ENCODE measurements at places on chromosomes 6 and 20.

- DNase-seq: no peak
Measured at GRCh38 chr20:36579996-36580545, 6.7 kb downstream of the TGIF2 start.

- DNase-seq: no peak
Measured at GRCh38 chr6:143399176-143399575, 51.3 kb downstream of the ADAT2 start.

DNA sequence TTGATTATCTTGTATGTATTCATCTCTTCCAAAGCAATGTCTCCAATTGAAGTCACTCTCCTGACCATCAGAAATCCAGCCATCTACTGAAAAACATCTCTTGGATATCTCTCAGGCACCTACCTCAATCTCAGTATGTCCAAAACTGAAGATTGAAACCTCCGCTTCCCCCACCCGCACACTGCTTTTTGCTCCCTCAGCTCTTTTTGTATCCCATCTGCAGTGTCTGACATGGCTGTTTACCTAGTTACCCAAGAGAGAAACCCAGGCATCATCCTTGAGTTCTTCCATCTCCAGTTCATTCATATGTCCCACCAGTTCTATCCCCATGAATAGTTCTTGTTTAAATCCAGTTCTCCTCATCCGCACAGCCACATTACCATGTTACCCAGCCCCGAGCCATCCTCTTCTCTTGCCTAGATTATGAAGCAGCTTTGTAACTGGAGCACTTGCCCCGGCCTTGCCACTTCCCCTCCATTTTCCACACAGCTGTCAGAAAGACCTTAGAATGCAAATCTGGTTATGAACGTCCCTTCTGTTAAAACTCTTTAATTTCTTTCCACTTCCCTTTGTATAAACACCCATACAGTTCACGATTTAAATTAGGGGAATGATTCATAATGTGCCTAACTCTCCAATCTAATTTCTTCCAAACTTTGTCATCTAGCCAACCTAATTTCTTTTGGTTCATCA is 40.5 kb upstream of the GCLC start:
- DNase-seq: no peak

DNA sequence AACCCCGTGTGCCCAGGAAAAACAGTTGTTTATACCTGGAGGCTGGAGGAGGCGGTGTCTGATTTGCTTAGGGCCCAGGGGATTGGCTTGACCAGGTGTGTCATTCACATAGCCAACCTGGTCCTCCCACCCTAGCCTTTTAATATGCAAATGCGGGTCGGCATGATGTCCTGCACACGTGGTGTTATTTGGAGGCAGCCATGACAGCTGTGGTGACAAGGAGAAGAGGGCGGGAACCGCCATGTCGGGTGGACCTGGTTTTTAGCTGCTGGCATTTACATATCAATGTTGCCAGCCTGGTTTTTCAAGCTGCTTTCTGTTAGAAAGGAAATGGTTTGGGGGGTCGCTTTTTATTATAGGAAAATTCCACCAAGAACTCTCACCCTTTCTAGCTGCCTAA is 291.4 kb upstream of the QKI start:
- DNase-seq: no peak

- DNase-seq: no peak
Measured at GRCh38 chr6:128597956-128598355, 77.6 kb upstream of the PTPRK start.

GRCh38 chr20:60960500-60960899 is 291.6 kb upstream of the CDH4 start:
- no peak for DNase-seq

- DNase-seq: no peak
Measured at GRCh38 chr6:37435373-37435772, 2.4 kb downstream of the CMTR1 start.

DNA sequence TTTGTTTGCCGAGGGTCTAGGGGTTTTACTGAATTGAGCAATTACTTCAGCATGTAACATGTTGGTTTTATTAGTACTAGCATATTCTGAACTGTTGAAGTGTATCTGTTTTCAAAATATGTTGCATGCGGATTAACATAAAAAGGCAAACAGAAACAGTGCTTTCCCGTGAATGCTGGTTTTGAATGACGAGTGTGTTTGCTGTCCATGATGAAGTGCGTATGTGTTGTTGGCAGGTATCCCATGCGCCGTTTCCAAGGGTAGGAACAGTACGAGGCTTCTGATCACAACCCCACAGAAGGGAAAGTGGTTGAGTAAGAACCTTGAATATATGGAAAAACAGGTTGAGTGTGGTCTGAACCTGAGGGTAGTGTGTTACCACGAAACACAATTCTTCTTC is 232.9 kb downstream of the SAMD5 start:
- no peak for DNase-seq

- DNase-seq: no peak
Measured at GRCh38 chr6:4606821-4607704, 169.1 kb upstream of the CDYL start.

DNA sequence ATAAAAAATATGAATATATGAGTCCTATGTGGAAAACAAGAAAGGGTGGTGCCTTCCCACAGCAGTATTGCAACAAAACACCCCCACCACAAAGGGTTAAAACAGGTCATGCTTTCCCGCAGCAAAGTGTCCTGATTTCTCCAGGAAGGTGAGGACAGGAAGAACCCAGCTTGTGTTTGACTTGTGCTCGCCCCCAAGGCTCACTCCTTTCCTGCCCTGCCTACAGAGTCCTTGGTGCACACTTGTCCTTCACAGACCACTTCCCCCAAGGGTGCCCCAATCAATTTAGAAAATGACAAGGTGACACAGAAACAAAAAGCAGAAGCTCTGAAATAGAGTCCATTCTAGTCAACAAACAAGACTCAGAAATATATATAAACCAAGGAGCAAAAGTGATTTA is 237.4 kb downstream of the PTPRK start:
- DNase-seq: no peak

DNA sequence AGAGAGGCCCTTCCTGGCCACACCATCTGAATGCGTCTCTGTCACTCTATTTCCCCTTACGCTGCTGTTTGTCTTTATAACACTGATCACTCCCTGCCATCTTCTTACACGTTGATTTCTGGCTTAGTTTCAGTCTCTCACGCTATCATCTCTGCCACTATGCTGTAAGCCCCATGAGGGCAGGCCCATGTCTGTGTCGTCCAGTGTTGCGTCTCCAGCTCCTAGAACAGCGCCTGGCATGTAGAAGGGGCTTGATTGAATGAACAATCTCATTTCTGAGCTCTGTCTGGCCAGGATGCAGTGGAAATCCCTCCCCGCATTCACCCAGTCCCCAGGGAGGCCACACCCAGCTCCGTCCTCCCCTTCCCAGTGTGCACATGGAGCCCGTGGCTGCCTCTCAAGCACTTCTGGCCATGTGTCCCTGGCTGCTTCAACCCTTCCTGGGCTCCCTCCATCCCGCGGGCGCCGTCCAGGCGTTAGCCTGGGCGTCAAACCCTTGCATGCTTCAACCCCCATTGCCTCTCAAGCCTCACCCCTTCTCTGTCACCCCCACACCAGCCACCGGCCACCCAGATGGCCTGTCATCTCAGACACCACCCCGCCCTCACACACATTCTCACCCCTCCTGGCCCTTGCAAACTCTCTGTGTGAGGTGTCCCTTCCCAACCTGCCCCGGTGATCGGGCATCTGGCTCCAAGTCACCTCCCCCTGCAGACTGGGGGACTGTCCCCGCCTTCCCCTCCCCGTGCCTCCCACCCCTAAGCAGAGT is 71.1 kb downstream of the SRC start:
- DNase-seq: no peak

GRCh38 chr6:136236466-136237293 is 13.4 kb downstream of the MTFR2 start:
- DNase-seq: no peak

- DNase-seq: peak; percentile 60
Measured at GRCh38 chr6:125314009-125314581, 12.3 kb upstream of the HDDC2 start.

GRCh38 chr6:52482903-52483670 is 62.9 kb downstream of the EFHC1 start:
- DNase-seq: no peak

DNA sequence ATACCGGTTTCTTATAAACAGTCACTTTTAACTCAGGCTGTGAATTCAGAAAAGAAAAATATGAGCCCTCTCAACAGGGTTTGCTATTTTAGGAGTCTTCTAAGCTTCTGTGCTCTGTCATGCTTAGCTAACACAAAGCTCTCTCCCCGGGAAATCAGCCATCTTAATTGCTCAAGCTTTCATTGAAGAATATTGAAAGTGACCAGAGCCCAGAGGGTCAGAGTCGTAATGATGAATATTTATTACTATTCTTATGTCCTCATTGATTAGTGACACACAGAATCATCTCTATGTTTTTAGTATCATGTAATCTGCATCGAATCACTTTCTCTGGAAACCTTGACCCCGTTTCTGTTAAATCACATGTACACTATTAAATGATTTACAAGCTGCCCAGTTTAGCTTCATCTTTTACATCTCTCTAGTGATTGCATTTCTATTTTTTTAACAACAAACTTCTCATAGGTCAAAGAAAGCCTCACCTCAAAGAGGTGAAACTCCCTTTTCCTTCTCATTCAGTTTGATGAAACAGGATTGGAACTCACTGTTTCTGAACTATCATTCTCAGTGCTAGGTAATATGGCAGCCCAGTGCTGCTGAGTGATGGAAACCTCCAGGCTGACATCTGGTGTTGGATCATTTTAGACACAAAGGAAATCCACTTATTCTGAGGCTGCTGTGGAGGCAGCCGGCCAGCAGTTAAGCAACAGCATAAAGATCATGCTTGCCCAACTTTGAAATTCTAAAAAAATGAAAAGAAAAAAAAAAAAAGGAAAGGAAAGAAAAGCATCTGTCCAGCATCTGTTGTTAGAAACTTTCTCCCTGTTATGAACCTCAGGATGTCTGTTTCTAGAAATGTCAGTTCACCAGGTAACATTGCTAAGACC is 96.3 kb downstream of the RFPL4B start:
- DNase-seq: peak; percentile 43

DNA sequence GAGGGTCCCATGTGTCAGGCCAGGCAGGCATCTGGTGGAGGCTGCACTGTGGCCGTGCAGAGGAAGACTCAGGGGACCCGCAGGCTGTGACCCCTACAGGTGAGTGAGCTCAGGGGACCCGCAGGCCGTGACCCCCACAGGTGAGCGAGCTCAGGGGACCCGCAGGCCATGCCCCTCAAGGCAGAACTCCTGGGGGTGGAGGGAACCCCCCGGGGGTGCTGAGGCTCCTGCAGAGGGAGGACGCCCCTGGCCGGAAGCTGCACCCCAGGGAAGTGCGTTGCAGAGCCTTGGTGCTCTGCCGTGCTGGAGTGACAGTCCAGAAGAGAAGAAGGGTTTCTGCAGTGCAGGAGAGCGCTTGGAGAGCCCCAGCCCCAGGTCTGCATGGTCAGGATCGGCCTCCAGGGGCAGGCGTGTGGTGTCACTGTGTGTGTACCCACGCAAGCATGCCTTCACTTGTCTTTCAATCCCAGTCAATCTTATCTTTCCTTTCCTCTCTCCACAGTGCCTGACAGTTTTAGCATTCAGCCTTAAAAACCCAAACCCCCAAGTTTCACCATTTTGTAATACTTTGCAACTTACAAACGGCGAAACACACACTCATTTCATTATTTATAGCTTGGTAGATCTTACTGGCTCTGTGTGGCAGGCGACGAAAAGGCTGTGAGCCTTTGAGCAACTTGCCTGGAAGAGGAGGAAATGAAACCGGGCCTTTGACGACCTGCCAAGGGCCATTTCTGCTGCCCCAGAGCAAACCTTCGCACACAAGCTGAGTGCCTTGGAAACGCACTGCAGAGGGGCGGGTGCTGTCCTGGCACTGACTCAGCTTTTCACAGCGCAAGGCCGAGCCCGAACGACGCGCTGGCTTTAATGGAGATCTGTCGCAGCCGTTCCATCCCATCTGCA is 101.4 kb upstream of the AGPAT4 start:
- DNase-seq: no peak

DNA sequence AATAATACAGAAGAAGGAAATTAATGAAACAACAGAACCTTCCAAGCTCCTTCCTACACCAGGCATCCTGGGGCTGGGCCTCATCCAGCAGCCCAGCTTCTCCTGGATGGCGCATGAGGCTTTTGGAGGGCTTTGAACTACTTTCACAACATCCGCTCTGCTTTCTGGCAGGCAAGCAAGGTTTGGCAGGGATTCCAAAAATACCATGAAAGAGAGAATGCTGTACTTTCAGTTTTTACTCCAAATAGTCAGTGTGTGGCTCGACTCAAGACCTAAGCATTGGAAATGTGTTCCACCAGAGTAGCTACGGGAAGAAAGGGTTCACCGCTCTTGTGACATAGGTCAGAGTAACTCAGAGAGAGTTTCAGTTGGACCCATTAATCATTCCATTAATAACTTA is 125.4 kb downstream of the OPRM1 start:
- no peak for DNase-seq

- no peak for DNase-seq
Measured at GRCh38 chr6:106749609-106750008, 120.2 kb downstream of the QRSL1 start.

DNA sequence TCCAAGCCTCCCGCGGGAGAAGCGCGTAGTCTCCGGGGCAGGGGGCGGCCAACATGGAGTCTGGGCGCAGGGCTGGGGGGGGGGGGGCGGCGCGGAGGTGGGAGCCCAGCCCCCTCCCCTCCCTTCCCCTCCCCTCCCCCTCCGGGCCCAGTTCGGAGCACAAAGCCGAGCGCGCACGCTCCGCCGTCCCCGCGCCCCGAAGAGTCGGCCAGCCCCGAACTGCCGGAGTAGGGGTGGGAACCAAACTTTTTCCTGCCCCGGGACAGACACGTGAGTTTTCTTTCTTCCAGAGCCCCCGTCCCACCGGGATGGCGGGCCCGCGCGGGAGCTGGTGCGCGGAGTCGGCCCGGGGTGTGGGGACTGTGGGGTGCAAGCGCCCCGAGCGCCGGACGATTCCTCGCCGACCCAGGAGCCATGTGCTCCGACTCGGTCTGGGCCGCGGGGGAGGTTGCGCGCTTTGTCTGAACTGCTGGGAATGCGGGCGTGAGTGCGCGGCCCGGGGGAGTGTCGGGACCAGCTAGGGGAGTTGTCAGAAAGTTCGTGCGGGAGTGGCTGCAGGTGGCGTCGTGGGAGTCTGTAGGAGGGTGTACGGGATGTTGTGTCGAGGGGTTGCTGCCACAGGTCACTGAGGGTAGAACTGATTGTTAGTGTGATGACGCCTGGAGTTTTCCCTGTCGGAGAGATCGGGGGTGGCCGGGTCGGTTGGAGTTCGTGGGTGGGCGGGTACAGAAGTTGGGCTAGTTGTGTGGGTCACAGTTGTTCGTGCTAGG is 1.2 kb downstream of the TGIF2 start:
- peak; percentile 26 for DNase-seq

- DNase-seq: no peak
Measured at GRCh38 chr20:19835533-19836222, 77.6 kb downstream of the RIN2 start.

DNA sequence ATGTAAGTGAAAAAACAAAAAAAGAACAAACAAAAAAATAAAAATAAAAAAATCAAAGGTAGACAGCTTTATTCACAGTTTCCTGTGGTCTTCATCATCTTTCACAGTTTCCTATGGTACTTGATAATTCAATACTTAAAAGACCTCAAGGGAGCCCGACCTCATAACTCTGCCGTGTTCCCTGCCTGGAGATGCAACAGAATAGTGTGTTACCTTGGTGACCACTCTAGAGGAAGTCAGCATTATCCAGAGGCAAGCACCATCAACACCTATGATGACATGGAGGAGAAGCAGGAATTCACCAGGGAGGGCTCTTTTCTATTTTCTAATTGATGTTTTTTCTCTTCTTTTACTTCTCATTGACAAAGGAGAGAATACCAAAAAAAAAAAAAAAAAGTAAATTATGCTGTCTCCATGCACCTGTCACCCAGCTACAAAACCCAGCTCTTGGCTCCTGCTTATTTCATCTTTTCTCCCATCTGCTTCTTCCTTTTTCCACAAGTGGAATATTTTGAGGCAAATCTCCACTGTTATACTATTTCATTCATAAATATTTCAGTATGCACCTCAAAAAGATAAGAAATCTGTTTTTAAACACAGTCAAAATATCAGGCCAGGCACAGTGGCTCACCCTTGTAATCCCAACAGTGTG is 95.8 kb upstream of the STXBP5 start:
- no peak for DNase-seq
